ELF-1 (cell line): ENCODE measurements at places on chromosomes 6 and 20.
A peak's percentile ranks its signal among the peaks of the same experiment; 100 is the strongest.

DNA sequence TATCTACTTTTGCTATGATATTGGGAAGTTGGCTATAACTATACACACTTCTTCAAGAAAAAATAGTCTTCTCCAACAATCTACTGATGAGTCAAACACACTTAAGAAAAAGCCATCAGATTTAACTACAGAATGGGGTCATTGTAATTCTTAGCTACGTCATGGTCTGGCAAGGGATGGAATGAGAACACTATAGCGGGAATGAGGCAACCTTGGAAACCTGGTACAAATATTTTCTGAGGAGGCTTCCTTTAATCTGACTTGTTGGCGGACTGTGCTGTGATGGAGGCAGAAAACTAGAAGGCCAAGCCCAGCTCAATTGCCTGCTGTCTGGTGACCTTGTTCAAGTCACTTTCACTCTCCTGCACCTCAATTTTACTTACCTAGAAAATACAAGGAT is 586.8 kb upstream of the JAG1 start:
- DNase-seq: no peak

- no peak for DNase-seq
Measured at GRCh38 chr6:169894377-169894960, 143.0 kb downstream of the ERMARD start.

GRCh38 chr20:16752082-16752481 is 3.9 kb downstream of the OTOR start:
- no peak for DNase-seq

GRCh38 chr20:17560344-17561074 is 9.4 kb upstream of the DSTN start:
- DNase-seq: no peak

GRCh38 chr6:62479697-62480220 is 193.7 kb upstream of the KHDRBS2 start:
- peak; percentile 19 for DNase-seq

DNA sequence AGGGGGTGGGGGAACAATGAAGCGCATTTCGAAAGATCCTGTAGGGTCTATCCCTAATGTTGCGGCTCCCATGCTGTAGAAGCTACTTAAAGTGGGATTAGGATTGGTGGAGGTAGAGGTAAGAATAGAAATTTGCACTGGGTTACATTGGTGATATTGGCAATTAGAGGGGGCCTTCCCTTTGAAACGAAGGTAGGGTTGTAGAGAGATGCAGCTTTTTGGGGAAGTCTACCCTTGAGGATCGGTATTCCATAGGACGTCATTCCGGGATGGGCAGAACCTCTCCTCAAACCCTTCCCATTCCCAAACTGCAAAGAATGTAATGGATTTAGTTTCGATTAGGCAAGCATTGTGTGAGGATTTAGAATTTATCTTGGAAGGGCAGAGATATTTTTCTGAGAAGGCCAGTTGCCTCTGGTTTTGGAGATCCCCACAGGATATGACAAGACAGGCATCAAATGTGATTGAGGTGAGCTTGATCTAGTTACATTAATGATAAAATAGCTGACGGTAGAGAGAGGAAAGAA is 5.4 kb upstream of the ZNFX1 start:
- no peak for DNase-seq

DNA sequence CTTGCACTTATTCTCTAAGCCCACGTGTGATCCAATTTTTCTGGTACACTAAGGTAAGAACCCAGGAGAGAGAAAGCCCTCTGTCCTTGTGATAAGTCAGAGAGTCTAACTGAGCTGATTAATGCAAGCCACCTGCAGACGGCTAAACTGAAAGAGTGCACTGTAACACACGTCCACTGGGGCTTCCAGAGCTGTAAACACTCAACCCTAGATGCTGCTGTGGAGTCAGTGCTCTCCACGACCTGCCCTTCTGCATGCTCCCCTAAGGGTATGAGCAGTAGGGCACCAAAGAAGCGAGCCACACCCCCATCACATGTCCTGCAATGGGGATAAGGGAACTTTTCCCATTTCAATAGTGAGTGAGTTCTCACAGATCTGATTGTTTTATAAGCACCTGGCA is 55.7 kb downstream of the TXLNB start:
- DNase-seq: no peak

- DNase-seq: no peak
Measured at GRCh38 chr6:137683916-137684315, 183.1 kb upstream of the TNFAIP3 start.

DNA sequence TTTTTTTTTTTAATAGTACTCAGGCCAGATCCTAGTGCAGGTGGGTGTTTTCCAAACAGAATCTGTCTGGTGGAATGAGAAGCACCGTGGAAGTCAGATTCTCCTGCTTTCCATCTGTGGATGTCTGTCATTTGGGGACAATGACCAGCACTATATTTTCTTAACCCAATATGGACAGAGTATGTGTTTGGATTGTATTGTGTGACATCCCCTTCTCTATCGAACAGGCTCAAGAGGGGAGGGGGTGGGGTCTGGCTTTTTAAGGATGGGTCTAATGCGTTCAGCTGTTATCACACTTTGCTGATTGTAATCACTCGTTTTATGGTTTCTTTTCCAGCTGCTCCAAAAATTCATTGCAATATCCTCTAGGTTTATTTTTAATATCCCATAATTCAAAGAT is 197.5 kb upstream of the CEP162 start:
- peak; percentile 14 for DNase-seq

DNA sequence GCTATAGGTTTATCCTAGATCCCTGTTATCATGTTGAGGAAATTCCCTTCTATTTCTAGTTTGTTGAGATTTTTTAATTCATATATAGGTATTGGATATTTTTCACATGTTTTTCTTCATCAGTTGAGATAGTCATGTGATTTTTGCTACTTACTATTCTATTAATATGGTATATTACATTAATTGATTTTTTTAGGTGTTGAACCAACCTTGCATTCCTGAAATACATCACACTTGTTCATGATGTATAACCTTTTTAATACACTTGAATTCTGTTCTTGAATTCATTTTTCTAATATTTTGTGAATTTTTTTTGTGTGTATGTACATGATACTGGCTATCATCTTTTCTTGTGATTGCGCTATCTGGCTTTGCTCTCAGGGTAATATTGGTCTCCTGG is 25.5 kb upstream of the CAP2 start:
- no peak for DNase-seq

DNA sequence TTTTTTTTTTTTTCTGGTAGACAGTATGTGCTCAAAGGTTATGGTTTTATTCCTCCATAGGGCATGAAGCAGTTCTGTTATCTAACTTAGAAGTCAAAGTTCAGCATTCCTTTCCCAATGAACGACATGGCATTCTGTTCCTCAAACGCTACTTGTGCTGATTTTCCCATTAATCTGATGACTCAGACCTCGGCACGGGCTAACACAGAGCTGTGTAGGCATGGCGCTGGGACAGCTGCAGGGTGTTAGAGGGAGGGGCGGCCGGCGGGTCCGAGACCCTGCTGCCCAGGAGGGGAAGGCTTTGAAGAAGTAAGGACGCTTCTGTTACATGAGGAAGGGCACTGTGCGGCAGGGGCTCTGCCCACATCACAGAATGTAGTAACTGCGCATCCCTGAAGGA is 93.6 kb upstream of the AGPAT4 start:
- peak; percentile 26 for DNase-seq

GRCh38 chr6:14232889-14233288 is 115.3 kb downstream of the CD83 start:
- DNase-seq: no peak
